Foreskin keratinocyte (primary cell): ENCODE measurements at places on chromosomes 7 and 10.

DNA sequence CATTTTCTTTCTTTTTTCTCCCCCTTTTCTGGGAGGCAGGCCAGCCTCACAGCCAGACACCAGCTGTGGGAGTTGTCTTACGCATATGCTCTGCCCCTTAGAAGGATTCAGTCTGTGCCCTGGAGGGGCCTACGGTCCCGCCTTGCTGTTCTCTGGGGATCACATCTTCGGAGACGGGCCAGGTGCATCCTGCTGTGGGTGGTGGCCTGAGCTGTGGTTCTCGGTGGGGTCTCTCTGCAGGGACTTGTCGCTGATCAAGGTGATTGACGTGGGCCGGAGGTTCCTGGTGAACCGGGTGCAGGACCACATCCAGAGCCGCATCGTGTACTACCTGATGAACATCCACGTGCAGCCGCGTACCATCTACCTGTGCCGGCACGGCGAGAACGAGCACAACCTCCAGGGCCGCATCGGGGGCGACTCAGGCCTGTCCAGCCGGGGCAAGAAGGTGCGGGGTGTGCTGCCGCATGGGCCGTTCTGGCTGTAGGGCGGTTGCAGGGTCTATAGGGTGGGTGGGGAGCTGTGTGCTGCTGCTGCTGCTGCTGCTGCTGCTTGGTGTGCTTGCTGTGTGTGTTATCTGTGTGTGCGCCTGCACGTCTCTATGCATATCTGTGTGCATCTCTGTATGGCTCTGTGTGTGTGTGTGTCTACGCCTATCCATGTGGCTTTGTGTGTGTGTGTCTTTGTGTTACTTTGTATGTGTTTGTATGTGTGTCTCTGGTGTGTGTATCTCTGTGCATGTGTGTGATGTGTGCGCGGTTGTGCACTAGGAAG, 17.9 kb downstream of the PFKFB3 start:
- DNase-seq, result no peak

GRCh38 chr7:1667566-1668395, 2.3 kb upstream of the ELFN1 start:
- DNase-seq, result no peak

- no peak for DNase-seq
Observed at GRCh38 chr10:114009281-114009996, 34.2 kb upstream of the ADRB1 start.

- no peak for DNase-seq
Observed at GRCh38 chr7:105585850-105586500, 4.7 kb upstream of the EFCAB10 start.

DNA sequence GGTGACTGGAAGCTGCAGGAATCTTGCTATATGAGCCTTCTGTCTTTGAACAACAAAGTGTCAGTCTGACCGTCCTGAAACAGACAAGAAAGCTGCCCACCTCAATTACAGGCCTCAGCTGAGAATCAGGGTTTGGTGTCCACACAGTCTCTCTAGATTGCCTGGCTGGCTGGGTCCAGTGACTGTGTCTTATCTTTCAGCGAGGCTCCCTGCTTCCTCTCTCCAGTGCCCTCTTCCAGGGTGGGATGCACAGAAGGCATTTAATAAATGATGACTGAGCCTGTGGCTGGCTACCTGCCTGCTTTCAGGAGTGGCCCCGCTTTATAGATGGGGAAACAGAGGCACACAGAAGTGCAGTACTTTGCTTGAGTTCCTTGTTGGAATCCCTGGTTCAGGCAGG, 27.4 kb downstream of the FGF8 start:
- no peak for DNase-seq

GRCh38 chr7:90401989-90402388, 1.3 kb upstream of the CLDN12 start:
- DNase-seq, result no peak

GRCh38 chr10:75397496-75398199, 3.9 kb downstream of the ZNF503 start:
- DNase-seq, result no peak

GRCh38 chr7:36055207-36055606, 97.8 kb upstream of the EEPD1 start:
- no peak for DNase-seq

DNA sequence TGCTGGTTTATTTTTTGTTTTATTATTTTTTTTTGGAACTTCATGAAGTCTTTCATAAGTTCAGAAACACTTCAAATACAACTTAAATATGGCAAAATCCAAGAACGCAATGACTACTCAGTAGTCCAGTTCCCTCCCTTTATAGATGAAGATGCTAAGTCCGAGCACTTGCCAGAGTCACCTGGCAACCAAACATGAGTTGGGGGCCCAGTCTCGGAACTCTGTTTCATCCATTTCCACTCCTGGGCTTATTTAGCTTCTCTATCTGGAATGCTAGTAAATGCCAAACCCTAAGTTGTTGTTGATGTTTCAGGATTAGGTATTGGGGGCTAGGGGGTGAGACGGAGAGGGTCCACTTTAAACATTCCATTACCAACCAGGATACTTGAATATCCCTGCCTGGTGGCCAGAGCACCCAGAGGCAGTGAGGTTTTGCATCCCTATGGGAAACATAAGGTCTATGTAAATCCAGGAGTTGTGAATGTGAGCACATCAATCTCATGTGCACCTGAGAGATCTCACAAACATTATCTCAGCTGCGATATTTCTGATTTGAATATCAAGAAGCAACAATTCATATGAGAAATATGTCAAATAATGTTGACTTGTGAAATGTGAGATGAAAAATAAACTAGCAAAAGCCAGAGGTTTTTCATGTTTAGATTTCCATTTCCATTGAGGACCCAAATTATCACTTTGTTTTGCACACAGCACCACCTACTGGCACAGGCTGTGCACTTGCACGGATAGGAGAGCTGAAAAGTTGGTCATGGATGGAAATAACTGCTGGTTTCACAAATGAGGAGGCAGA, 129.3 kb downstream of the PKD1L1 start:
- DNase-seq, result no peak

DNA sequence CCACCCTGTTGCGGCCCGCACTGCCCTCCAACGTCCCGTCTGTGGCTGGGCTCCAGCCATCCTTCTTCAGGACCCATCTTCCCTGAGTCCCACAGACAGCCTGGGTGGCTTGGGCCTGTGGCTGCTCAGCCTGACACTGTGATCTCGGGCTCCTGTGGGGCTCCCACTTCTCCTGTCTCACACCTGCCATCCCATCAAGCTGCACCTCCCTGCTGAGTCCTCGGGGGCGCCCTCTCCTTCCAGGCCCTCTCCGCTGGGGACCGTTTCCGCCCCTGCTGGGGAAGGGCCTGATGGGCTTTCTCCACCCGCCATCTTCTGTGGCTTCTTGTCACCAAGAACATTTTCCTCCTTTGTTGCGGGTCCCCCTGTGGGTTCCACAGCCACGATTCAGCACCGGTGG, 173.8 kb upstream of the PPP2R2D start:
- DNase-seq, result no peak

DNA sequence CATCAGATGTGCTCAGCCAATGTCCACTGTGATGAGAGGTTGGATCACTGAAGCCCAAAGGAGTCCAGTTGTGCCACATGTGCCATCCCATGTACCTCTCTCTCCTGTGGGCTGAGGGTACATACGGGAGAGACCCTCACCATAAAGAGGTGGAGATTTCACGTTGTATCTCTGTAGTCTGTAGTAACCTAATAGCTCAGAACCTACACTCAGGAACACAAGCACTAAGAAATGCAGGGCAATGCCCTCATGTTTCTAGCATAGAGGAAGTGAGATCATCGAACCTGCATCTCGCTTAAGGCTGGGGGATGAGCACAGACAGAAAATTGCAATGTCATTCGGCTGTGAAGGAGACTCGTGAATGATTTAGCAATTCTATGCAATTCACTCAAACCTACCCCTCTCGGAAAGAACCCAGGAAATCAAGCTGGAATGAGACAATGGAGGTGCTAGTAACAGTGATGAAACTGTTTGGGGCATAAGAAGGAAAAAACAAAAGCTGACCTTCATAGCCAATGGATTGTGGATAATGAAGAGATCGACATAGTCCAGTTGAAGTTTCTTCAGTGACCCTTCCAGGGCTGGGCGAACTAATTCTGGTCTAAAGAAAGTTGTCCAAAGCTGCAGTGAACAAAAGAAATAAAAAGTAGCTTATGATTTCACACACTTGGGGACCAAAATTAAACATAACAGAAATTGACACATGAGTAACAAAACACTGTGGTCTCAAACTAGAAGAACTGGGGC, 80.3 kb upstream of the UCN3 start:
- DNase-seq, result peak; percentile 37

- no peak for DNase-seq
Observed at GRCh38 chr10:78188446-78188845, 154.8 kb downstream of the RPS24 start.

- no peak for DNase-seq
Observed at GRCh38 chr10:32922170-32922569, 35.9 kb downstream of the ITGB1 start.

- no peak for DNase-seq
Observed at GRCh38 chr10:110141871-110142635, 65.4 kb upstream of the MXI1 start.

DNA sequence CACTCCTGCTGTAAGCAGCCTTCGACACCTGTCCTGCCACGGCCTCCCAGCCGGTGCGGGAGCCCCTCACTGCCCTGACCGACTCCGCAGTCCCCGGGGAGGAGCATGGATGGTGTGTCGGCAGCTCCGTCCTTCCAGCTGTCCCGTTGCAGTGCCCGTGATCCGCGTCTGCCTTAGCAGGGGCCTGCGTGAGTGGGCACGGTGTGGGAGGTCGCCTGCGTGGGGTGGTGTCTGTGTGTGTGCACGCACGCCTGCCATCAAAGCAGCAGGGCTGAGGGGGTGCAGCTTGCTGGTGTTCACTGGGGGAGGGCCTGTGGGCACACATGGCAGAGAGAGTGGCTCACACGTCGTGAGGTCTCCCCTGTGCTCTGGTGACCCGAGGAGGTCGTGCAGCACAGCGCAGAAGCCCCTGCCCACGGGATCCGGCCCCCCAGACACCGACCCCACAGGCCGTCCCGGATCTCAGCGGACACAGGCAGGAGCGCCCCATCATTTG, 10.3 kb downstream of the MAFK start:
- no peak for DNase-seq

- no peak for DNase-seq
Observed at GRCh38 chr10:103278862-103279298, 1.9 kb downstream of the INA start.

DNA sequence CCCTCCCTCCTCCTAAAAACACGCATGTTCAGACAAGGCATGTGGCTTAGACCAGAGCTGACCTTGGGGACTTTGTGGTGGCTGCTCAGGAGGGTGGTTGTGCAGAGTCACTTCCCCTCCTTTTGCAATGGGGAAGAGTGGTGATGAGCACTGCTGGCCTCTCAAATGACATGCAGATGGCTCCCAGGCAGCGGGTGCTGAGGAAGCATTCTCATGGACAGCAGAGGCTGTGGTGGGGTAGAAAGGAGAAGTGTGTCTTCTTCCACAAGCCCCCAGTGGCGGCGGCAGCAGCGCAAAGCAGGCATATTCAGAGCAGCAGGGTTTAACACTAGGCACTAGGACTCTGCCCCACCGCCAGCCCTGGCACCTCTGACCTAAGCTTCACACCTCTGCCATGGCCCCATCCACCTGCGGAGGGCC, 105.9 kb upstream of the ANLN start:
- DNase-seq, result no peak

- no peak for DNase-seq
Observed at GRCh38 chr7:154587792-154588191, 415.1 kb downstream of the PAXIP1 start.

DNA sequence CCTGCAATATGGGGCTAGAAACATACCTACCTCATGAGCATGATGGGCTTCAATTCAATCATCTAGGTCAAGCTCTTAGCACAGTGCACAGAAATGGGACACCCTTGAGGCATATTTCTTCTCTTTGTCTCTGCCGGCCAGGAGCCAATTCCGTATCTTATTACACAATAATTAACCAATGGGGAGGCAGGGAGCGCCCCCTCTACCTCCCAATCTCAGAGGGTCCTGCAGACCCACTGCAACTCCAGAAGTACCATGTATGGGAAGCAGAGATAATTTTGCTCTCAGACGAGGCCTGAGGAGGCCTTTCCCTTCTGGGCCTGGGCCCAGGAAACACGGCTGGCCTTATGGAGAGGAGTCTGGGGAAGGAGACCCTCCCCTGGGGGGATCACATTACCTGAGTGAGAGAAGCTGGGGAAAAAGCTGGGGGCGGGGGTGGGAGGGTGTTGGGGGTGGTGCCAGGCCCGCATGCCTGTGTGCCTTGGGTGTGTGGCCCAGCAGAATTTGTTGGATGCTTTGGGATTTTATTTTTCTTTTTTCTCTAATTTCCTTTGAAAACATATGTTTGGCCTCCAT, 155.5 kb downstream of the UBE2H start:
- no peak for DNase-seq

DNA sequence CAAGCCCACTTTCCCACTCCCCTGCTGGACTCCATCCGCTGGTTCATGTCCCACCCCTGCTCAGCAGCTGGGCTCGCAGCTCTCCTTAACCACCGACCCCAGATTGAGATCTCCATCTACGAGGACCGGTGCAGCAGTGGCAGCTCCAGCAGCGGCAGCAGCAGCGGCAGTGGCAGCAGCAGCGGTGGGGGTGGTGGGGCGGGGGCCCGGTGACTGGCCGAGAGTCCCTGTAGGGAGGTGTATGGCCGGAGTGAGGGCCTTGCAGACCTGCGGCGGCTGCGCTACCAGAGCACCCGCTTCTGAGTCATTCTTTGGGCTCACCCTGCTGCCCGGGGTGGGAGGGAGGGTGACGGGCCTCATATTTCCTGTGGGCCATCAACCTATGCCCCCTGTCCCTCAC, 15.8 kb downstream of the GOLGA7B start:
- DNase-seq, result no peak

- no peak for DNase-seq
Observed at GRCh38 chr10:130686689-130687300, 550.6 kb downstream of the GLRX3 start.

GRCh38 chr7:117322741-117323304, at the start of gene WNT2:
Gene WNT2 (minus strand): TSS chr7:117323058. CDS start chr7:117322989, 69 bp downstream.
- DNase-seq, result peak; percentile 31

GRCh38 chr10:33153968-33154327, 180.5 kb downstream of the NRP1 start:
- no peak for DNase-seq

GRCh38 chr7:117837841-117838240, 35.4 kb downstream of the CTTNBP2 start:
- no peak for DNase-seq

DNA sequence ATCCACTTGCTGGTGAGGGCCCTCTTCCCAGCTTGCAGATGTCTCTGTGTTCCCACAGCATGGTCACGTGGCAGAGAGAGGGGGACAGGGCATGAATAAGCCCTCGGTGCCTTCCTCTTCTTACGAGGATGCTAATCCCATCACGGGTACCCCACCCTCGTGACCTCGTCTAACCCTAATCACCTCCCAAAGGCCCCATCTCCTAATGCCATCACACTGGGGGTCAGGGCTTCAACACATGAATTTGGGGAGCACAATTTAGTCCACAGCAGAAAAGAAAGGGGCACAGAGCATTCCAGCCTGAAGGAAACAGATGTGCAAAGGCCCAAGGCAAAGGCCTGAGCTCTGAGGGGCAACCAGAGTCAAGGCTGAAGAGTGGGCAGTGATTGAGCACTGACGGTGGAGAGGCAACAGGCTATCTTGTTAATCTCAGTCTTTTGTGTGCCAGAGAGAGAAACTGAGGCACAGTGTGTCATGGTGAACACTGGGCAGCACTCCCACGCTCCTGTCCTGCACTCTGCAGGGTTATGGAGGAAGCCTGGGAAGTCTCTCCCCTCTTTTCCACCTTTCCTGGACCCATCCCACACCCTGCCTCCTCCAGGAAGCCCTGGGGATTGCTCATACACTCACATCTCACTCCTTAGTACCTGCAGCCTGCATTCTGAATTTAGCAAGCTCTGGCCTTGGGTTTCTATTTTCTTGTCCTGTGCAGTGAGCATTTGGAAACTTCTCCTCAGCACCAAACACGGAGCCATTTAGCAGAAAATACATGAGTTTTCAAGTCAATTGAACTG, 49.0 kb downstream of the ALOX5 start:
- DNase-seq, result no peak
